Gastroesophageal sphincter (tissue), 4 donors: ENCODE measurements at places on chromosomes 6 and 20. TPM values are rescaled to one million over a fixed set of nuclear protein-coding genes. Genes with fewer than 3 reads are reported as not detected.

TMEM244 gene
- total RNA-seq, result not detected

DNA sequence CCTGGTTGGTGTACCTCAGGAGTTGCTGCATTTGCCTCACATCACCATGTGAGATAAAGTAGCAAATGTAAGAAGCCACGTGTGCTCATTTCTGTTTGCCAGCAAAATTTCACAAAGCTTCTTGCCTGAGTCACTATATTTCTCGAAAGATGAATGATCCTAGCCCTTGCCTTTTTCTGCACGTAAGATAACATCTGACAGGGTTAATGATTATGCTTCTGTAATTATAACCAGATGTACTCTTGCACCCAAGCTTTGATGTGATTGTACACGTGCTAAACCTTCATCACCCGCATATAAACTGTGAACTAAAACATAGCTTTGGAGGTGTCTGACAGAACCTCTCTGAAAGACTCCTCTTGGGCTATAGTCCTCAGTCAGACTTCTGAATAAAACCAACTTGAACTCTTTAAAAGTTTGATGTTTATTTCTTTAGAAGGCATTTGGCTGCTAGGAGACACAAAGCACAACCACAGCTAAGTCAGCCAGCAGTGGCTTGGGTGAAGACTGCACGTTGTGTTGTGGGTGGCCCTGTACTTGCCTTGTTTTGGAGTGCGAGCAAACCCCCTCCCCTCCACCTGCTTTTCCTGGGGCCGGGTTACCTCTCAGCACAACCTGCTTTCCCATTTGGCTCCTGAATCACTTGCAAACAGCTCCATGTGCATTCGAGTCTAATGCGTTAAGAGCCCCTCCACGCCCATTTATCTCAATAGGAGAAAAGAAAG is 19.3 kb downstream of the PROKR2 start:
- no peak for ATAC-seq

DNA sequence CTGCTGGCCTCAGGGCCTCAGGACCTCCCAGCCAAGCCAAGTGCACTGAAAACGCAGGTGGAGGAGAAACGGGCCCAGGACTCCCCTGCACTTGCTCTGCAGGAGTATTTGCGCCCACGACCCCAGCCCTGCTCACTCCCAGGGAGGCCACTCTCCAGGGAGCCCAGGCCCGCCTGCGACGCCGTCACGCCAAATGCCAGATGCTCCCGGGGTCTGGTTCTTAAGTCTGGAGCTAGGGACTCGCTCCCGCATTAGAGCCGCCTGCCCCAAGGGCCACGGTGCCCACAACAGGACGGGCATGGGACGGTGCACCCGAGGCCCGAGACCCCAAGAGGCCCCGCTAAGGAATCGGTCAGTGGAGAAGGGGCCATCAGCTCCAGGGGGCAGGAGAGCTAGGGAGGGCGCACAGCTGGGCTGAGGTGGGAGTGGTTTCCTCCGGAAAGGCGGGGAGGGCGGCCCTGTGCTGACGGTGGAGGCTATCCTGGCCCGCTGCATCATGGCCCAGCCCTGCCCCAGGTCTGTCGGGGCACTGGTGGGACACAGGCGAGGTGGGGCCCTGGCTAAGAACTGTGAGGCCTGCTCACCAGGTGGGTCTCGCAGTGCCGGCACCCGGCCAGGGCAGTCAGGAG is 44.1 kb upstream of the CHRNA4 start:
- no peak for ATAC-seq

DSP gene
- total RNA-seq, result 6.9 TPM

DNA sequence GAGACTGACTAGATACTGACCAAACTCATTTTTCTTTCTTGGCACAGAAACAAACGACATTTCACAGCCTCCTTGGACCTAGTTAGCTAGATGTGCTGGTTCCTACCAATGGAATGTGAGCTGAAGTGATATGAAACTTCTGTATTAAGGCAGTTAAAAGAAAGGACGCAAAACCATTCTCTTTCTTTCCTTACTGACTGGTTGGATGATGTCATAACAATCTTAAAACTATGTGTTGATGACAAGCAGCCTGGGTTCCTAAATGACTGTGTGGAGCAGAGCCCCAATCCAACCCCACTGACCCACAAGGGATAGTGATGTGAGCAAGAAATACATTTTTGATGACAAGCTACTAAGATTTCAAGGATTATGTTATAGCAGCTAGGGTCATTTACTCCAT is 35.6 kb downstream of the CEP162 start:
- ATAC-seq, result no peak

GRCh38 chr20:33995053-33995831 is 1.5 kb downstream of the RALY start:
- ATAC-seq, result no peak

IL17F gene
- total RNA-seq, result not detected

SYNGAP1 gene
- total RNA-seq, result 11.7 TPM

TFAP2C gene
- total RNA-seq, result 4.1 TPM

DNA sequence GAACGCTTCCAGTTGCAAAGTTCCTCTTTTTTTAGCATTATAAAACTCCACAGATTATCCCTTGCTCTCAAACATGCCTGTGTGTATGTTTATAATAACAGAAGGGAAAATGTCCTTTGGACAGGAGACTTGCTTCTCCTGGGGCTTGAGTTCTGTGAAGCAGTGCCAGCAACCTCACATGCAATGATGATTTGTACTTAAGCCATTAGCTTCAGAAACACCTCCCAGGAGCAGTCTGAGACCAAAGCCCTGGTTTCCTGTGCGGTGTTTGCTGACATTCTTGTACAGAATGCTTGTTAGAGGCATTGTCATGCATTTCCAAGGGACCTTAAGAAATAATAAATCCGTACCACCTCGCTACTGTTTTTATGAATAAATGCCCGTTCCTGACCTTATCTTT is 752.8 kb downstream of the CBLN4 start:
- ATAC-seq, result no peak

GRCh38 chr6:130365166-130366106 is at the start of gene TMEM200A:
TSS of gene TMEM200A (plus strand) at chr6:130366017. CDS start at chr6:130440423, 74,406 bp downstream.
- peak; percentile 46 for ATAC-seq

DNA sequence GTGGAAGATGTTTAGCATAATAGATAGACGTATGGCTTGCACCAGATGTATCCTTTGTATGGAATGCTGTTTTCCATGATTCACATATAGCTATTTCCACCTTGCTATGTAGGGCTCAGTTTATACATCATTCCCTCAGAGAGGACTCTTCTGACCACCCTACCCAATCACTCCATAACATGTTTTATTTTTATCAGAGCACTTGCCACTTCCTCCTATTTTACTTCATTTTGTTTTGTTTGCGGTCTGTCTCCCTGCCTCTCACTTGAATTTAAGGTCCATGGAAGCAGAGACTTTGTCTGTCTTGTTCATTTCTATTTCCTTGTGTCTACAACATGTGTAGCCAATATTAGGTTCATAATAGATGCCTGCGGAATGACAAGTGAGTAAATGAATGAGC is 266.9 kb upstream of the CITED2 start:
- ATAC-seq, result no peak

- ATAC-seq, result no peak
These were observed 624 bp downstream of the RBBP8NL start for GRCh38 chr20:62426699-62427131.

DNA sequence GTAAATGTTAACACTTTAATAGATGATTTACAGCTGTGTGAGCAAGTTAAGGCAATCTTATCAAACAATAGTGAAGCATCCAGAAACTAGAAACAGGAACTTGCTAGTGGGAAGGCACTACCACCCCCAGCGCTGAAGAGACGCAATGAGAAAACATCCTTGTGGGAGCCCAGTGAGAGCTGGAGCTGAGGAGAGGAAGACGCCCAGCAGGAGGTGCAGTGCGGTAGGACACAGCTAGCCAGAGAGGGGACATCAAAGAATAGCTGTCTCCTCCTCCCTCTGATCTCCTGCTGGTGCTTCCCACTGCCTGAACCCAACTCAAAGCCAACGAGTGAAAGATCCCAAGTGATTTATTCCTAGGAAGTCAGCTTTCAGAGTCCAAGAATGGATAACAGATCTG is 140.3 kb downstream of the COL12A1 start:
- no peak for ATAC-seq

ZNF311 gene
- total RNA-seq, result 0.35 TPM

OPRL1 gene
- total RNA-seq, result 0.54 TPM

- ATAC-seq, result no peak
These were observed 45.4 kb upstream of the CCN6 start for GRCh38 chr6:112008482-112008881.

DNA sequence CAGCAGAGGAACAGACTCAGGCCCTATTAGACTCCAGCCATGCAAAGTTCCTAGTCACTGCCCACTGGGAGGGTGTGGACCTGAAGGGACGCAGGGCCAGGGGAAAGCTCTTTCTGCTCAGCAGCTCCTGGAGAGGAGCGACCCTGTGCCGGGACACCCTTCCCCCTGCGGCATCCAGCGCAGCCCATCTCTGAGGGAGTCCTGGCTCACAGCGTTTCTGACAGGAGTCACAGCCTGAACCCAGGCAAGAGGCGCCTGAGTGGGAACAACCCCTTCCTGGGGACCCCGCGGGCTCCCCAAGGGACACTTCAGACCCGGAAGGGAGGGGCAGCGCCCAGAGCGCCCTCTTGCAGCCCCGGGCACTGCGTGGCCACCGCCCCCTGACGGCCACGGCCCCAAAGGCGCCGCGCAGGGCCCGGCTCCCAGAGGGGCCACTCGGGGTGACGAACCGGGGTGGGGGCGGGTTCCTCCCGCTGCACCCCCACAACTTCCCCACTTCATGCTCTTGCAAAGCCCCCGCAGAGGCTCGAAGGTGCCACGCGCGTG is 862 bp downstream of the UCKL1 start:
- ATAC-seq, result no peak

DNA sequence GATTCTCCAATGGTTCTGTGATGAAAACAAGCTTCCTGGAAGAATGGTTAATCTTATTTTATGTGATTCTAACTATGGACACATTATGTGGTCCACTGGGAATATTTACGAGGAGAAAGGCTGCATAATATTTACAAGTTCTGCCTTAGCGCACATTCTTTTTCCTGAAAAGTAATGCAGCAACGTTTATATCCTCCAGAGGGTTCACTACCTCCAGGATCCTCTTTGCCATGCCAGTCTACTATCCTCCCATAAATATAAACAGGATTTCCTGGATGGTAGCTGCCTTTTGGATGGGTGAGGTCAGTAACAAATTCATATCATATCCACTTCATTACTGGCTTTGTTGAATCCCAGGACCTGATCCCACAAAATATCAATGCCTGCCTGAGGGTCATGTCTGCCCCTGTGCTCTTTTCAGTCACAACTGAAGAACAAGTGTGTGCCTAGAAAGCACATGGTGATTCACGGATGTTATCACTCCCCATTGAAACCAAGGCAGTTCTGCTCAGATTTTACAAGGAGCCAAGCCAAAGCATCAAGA is 30.4 kb downstream of the ADGRF5 start:
- ATAC-seq, result no peak

- ATAC-seq, result no peak
These were observed 38.0 kb downstream of the HIVEP2 start for GRCh38 chr6:142906945-142907470.

DNA sequence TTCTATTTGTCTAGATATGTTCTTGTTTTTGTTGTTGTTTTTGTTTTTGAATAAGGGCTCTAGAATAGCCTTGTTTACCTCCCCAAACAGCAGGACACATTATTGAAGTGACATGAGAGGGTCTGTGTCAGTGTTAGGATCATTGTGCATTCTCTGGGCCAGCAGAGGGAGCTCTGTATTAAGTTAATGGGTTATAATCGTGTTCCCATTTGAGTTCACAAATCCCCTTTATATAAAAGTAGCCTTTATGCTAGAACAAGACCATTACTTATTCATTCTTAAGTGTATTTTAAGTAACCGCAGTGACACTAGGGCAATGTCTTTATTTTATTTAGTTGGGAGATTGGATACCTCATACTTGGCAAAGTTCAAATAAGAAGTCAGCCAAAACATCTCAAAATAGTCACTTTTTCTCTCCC is 44.8 kb downstream of the STK4 start:
- no peak for ATAC-seq

JPH2 gene
- total RNA-seq, result 173 TPM

FAM83C gene
- not detected for total RNA-seq

BPIFB6 gene
- total RNA-seq, result not detected

- ATAC-seq, result no peak
These were observed 4.4 kb upstream of the PLCB1 start for GRCh38 chr20:8127553-8128255.

DNA sequence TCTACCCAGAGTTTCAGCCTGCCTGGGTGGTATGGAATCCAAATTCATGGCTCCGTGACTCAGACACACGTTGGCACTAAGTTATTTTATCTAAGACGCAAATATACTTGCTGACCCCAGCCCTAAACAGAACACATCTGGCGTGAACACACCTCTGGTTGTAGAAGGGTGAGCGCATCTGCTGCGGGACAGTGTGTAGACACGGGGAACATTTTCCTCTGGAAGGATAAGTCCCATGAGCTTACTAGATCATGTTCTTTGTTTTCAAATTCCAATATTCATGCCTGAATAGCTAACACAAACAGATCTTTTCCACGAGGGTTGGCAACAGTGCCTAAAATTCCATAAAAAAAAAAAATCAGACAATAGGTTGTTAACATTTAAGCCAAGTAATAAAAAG is 87.8 kb downstream of the TMEM170B start:
- no peak for ATAC-seq

- no peak for ATAC-seq
These were observed 20.9 kb downstream of the RAB44 start for GRCh38 chr6:36718560-36718959.

SOX18 gene
- total RNA-seq, result 13.3 TPM

DNA sequence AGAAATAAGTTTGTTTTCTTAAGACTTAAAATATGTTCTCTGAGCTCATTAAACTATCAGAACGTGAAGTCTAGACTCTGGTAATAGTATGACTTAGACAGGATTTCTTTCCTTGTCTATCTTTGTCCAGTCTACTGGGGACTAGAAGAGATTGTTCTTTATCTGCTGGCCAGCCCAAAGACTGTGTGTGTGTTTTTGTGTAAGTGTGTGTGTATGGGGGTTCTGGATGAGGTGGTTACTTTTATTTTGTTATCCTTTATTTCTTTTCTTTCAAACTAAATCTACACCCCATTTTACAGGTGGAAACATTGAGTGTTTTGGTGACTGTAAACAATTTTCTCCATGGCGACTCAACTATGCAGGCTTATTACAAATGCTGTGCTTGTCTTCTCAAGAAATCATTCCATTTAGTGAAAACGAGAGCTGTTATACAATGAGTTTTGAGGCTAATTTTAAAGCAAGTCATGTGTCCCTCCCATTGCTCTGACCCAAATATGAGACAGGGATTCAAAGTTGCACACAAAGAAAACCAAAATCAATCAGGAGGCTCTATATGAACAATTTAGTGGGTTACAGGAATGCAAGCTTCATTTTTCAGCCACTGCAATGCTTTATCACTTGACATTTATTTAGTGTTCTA is 97.6 kb downstream of the ELOVL5 start:
- ATAC-seq, result no peak

DNA sequence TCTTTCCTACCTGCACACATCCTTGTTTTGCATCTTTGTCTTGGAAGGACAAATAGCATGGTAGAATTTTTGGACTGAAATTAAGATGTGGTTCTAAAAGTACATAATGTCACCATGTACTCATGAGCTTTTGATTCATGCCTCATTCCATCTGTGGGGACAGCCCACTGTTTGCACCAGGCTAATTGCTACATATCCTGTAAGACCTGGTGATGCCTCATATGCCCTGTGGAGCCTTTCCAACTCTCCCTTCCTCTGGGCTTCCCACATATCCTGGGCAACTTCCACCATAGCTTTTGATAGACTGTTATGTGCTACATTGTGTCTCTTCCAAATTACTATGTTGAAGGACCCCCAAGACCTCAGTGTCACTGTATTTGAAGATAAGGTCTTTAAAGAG is 213.6 kb upstream of the PREP start:
- ATAC-seq, result no peak
